ENCODE measurements at places on chromosomes 3 and 15. TPM values are rescaled to one million over a fixed set of nuclear protein-coding genes. Genes with fewer than 3 reads are reported as not detected.

The GOLGA8T gene
- total RNA-seq, result 2.6 TPM

The COLQ gene
- 37.7 TPM for total RNA-seq

The RARB gene
- not detected for total RNA-seq

The SLC27A2 gene
- 2.7 TPM for total RNA-seq

The PLD1 gene
- total RNA-seq, result 17.1 TPM

The NTRK3 gene
- total RNA-seq, result not detected

The DNASE1L3 gene
- not detected for total RNA-seq

The NLGN1 gene
- not detected for total RNA-seq

The C2CD4A gene
- total RNA-seq, result not detected

The GALNT15 gene
- total RNA-seq, result not detected

GRCh38 chr3:194082743-194083636, 53.0 kb upstream of the HES1 start:
- no peak overlapping the region for H3K27ac ChIP-seq
- no peaks in the 10 kb centered on the region for H3K36me3 ChIP-seq
- H3K4me1 ChIP-seq, result peaks cover 5% of the 10 kb centered on the region
- H3K4me3 ChIP-seq, result no peak overlapping the region

DNA sequence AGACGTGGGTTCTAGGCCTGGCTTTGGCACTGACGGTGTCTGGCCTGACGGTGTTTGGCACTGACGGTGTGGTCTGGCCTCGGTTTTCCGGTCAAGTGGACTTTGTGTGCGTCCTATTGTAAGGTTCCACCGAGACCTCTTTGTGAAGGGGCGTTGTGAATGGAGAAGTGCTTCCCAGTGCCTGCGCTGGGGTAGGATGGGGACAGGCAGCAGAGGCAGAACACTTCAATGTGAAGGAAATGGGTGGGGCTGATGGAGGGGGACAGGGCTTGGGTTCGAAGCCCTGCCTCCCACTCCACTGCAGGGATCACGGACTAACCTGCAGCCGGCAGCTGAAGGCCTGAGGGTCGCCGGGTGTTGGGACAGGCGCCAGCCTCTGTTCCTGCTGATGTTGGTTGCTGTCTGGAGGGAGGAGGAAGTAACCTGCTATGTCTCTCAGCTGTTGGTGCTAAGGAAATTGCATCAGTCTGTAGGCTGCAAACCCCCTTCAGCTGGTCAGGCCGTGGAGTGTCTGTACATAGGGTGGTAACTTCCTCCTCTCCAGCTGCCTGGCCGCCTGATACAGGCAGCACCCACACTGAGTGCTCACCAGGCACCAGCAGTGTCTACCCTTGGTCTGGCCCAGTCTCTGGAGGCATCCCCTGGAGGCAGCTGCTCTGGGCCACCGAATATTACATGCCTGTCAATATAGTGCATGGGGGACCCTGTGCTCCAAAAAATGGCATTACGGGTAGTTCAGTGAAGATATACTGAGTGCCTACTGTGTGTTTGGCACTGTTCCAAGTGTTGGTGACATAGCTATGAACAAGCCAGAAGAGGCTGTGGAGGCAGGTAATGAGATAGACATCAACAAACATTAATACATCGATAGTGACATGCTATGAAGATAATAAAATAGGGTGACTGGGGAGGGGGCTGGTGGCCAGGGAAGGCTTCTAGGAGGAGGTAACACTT, 1.1 kb downstream of the TM6SF1 start:
- no peaks in the 10 kb centered on the region for H3K27me3 ChIP-seq
- H3K27ac ChIP-seq, result peak overlapping the region; percentile 68
- H3K4me1 ChIP-seq, result peaks cover 25% of the 10 kb centered on the region
- peak overlapping the region; percentile 47 for H3K4me3 ChIP-seq
- no peaks in the 10 kb centered on the region for H3K36me3 ChIP-seq

GRCh38 chr3:33277193-33277882, at the start of gene FBXL2:
Gene FBXL2, plus strand, starts transcription at chr3:33277442. Its CDS starts 71 bp downstream, at chr3:33277513.
- H3K4me3 ChIP-seq, result no peak within 1 kb of the TSS
- no peaks in the 10 kb centered on the region for H3K36me3 ChIP-seq
- H3K27ac ChIP-seq, result no peak within 1 kb of the TSS
- peaks cover 3% of the 10 kb centered on the region for H3K27me3 ChIP-seq
- no peaks in the 10 kb centered on the region for H3K4me1 ChIP-seq

DNA sequence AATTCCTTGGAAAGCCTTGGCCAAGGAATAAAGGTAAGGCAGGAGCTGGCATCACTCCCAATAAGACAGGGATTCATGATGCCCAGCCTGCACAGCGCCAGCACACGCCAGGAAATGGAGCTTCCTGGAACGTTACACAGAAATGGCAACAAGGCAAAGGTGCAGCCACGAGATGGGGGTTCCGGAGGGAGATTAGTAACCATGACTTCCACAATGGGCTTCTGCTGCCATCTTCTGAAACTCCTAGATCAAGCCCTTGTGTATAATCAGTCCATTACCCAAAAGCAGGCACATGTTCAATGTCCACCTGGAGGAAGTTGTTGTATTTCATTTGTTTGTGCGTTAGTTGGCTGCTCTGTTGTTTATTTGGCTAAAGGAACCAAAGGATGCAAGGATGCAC, 131.2 kb upstream of the TRIM42 start:
- no peaks in the 10 kb centered on the region for H3K36me3 ChIP-seq
- no peak for DNase-seq
- H3K4me1 ChIP-seq, result no peaks in the 10 kb centered on the region
- no peaks in the 10 kb centered on the region for H3K27me3 ChIP-seq
- no peak overlapping the region for H3K27ac ChIP-seq
- no peak overlapping the region for H3K4me3 ChIP-seq

GRCh38 chr3:81936817-81937216, 175.4 kb upstream of the GBE1 start:
- no peaks in the 10 kb centered on the region for H3K27me3 ChIP-seq
- H3K4me3 ChIP-seq, result no peak overlapping the region
- no peaks in the 10 kb centered on the region for H3K36me3 ChIP-seq
- DNase-seq, result no peak

DNA sequence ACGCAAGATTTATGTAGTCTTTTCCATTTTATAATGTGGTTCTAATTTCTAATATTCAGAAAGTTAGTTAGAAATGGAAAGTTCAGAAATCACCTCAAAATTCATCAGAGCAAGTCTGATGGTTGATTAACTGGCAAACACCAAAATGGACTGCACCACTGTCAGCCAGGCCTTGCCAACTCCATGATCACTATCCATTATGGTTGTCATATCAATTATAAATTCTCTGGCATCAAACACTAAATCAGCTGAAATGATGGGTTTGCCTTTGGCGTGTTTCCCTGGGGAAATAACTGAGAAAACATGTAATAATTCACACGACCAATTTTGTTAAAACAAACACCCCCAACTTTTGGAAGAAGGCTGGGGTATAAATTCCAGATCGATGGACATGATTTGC, 219.4 kb downstream of the CDIN1 start:
- no peak overlapping the region for H3K27ac ChIP-seq
- H3K4me3 ChIP-seq, result no peak overlapping the region
- no peak for DNase-seq
- no peaks in the 10 kb centered on the region for H3K27me3 ChIP-seq
- H3K36me3 ChIP-seq, result no peaks in the 10 kb centered on the region

- H3K36me3 ChIP-seq, result peaks cover 3% of the 10 kb centered on the region
- H3K4me3 ChIP-seq, result no peak overlapping the region
- H3K27me3 ChIP-seq, result no peaks in the 10 kb centered on the region
- no peak overlapping the region for H3K27ac ChIP-seq
These were observed 15.3 kb downstream of the SPCS1 start for GRCh38 chr3:52721002-52721729.

DNA sequence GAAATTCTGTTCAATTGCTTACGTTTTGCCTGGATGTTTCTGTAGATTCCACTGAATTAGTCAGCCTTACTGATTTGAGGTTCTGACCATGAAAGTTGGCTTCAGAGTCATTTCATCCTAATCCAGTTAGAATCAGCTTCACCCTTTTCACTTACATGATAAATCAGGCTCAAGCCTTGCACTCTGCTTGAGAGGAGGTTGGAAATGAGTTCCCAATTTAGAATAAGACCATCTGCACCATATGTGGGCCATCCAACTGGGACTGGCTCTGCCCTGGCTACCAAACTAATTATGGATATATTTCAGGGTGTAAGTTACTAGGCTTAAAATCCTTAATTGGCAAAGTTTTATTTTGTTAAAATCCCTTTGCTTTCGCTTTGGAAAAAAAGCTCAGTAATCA, 255.7 kb downstream of the CHL1 start:
- DNase-seq, result no peak
- no peaks in the 10 kb centered on the region for H3K36me3 ChIP-seq
- H3K4me1 ChIP-seq, result no peaks in the 10 kb centered on the region
- H3K27ac ChIP-seq, result no peak overlapping the region

GRCh38 chr3:108602249-108602934, 12.9 kb downstream of the DZIP3 start:
- H3K27me3 ChIP-seq, result no peaks in the 10 kb centered on the region
- H3K4me3 ChIP-seq, result peak overlapping the region; percentile 16
- no peaks in the 10 kb centered on the region for H3K36me3 ChIP-seq

GRCh38 chr3:194278186-194278845, 72.8 kb downstream of the CPN2 start:
- no peak for DNase-seq
- no peaks in the 10 kb centered on the region for H3K36me3 ChIP-seq
- peaks cover 3% of the 10 kb centered on the region for H3K27me3 ChIP-seq
- peaks cover 14% of the 10 kb centered on the region for H3K4me1 ChIP-seq

DNA sequence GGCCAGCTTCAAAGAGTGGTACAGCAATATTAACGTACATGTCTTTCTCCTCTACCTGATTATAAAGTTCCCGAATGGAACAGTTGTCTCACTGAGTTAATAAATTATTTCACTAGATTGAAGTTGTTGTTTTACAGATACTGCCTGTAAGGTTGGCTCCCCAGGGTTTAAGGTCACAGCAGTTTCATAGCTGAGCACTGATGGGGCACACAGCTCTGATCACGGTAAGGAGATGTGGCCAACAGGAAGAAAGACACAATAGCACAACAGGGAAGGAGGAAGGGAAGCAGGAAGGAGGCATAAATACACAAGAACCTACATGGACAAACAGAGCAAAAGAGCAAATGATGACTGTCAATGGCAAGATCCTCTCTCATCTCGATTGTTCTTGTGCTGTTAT, 215.6 kb downstream of the WNT5A start:
- no peaks in the 10 kb centered on the region for H3K27me3 ChIP-seq
- no peak overlapping the region for H3K27ac ChIP-seq
- no peaks in the 10 kb centered on the region for H3K4me1 ChIP-seq
- H3K4me3 ChIP-seq, result no peak overlapping the region
- no peaks in the 10 kb centered on the region for H3K36me3 ChIP-seq
- no peak for DNase-seq

GRCh38 chr3:96027718-96028117, 786.7 kb upstream of the EPHA6 start:
- H3K4me3 ChIP-seq, result no peak overlapping the region
- no peaks in the 10 kb centered on the region for H3K4me1 ChIP-seq
- no peaks in the 10 kb centered on the region for H3K27me3 ChIP-seq
- no peaks in the 10 kb centered on the region for H3K36me3 ChIP-seq
- no peak for DNase-seq

DNA sequence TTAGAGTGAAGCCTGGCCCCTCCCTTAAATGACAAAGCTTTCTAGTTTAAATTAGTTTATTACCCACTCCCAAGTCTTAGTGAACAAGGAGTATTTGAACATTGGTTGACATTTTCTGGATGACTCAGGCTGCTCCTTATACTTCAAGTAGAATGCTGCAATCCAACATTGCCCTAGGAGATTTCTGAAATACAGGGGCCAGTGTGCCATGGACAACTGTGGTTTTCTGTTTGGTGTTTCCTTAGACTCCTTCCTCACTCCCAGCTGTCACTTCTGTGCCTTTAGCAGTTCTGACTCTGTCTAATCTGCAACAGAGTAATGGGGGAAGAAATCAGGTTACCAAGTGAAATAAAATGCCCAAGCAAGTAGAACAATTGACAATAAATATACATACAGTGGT, 116.1 kb upstream of the P2RY1 start:
- H3K27ac ChIP-seq, result no peak overlapping the region
- no peak for DNase-seq
- H3K36me3 ChIP-seq, result no peaks in the 10 kb centered on the region
- H3K27me3 ChIP-seq, result no peaks in the 10 kb centered on the region

DNA sequence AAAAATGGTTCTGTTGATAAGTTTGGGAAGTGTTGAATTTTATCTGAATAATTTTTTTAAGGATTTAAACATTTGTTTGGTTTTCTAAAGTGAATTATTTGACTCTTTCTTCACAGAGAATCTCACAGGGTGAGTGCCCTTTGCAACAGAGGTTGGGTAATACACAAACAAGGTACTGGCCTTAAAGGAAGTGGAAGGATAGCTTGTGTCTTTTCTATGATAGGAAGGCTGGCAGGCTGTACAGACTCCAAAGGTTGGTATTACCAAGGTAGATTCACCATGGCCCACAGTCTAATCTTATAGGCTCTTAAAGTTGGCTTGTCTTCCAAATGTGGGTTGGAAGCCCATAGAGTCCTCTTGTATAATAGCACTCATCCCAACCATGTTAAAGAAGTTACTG, 311.5 kb downstream of the SV2B start:
- H3K4me3 ChIP-seq, result no peak overlapping the region
- H3K36me3 ChIP-seq, result no peaks in the 10 kb centered on the region
- H3K27me3 ChIP-seq, result no peaks in the 10 kb centered on the region
- no peak for DNase-seq

- no peak overlapping the region for H3K27ac ChIP-seq
- H3K36me3 ChIP-seq, result no peaks in the 10 kb centered on the region
- H3K4me1 ChIP-seq, result no peaks in the 10 kb centered on the region
- DNase-seq, result no peak
- H3K27me3 ChIP-seq, result no peaks in the 10 kb centered on the region
These were observed 94.2 kb downstream of the FMN1 start for GRCh38 chr15:33100314-33100713.

DNA sequence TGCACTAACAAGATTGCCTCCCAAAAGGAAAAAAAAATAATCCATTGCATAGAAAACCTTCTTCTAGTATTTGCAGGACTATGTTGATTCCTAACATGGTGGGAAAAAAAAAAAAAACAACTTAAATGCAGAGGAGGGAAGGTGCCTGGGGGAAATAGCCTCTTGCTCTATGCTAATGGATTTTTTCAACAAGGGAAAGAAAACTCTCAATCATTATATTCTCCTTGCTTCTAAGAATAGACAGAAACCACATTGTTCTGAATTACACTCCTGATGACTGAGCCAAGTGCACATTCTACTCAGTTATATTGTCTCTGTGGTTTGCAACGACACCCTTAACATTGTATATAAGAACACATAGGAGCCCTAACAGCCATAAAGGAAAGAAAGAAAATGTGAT, 760.2 kb downstream of the NAALADL2 start:
- no peak overlapping the region for H3K4me3 ChIP-seq
- H3K4me1 ChIP-seq, result no peaks in the 10 kb centered on the region

- H3K27ac ChIP-seq, result peak overlapping the region; percentile 39
- no peaks in the 10 kb centered on the region for H3K27me3 ChIP-seq
- peak; percentile 49 for DNase-seq
- no peak overlapping the region for H3K4me3 ChIP-seq
These were observed 573.9 kb downstream of the AGBL1 start for GRCh38 chr15:86653344-86654197.

DNA sequence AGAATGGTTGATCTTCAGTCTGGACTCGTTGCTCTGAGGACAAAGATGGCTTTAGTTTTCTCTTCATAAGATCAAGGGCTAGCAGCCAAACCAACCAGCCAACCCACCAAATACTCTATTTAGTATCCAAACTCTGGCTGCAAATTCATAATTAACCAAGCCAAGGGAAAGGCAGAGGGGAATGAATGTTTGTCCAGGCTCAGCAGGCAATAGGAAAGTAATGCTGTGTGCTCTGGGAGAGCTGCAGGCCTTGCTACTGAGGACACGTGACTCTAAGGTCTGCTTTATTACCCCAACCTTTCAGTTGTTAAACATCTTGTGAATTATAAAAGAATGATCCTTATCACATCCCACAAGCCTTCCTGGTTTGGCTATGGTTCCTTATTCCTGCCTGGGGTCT, 52.3 kb upstream of the GALNT15 start:
- H3K4me3 ChIP-seq, result no peak overlapping the region
- no peaks in the 10 kb centered on the region for H3K27me3 ChIP-seq
- no peaks in the 10 kb centered on the region for H3K36me3 ChIP-seq
- DNase-seq, result no peak

Data from natural killer cell (primary cell).